Forelimb muscle (tissue), 1 donor: ENCODE measurements at places on chromosomes 5 and 9.

- no peak for DNase-seq
Observed at GRCh38 chr5:36371366-36371765, 69.7 kb upstream of the RANBP3L start.

DNA sequence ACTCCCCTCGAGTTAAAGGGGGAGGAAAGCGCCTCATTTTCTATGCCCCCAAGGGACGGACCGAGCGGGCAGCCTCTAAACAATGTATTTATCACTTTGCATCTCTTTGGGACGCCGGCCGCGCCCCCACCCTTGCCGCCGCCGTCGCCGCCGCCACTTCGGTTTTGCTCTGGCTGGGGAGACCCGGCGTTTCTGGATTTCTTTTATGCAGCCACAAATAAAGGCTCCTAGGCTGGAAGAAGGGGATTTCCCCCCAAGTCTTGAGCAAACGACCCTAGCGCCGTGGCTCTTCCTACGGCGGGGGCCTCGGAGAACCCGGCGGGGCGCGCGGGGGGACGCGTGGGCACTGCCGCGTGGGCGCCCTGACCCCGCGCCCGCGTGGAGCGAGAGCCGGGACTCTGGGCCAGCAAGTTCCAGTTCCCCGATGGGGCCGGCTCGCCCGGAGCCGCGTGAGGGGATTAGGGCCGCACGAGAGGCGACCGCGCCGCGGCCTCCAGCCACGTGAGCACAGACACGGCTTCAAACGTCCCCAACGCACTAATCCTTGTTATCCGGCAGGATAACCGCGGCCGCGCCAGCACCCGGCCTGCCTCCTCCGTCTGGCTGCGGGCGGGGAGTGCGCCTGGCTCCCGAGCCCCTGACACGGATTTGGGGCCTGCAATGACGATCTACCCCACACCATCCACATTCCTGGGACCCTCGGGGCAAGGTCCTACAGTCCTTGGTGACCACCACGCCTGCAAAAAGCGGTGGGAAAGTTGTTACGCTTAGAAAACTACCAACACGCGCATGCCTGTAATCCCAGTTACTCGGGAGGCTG is 7.9 kb upstream of the NEUROG1 start:
- DNase-seq, result no peak

DNA sequence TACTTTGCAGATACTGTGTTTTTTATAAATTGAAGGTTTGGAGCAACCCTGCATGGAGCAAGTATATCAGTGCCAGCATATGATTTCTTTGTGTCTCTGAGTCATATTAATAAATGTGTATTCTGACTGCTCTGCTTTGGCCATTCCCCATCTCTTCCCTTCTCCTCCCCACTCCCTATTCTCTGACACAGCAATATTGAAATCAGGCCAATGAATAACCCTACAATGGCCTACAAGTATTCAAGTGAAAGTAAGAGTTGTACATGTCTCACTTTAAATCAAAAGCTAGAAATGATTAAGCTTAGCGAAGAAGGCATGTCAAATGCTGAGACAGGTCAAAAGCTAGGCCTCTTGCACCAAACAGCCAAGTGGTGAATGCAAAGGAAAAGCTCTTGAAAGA is 82.2 kb upstream of the TLX3 start:
- no peak for DNase-seq

DNA sequence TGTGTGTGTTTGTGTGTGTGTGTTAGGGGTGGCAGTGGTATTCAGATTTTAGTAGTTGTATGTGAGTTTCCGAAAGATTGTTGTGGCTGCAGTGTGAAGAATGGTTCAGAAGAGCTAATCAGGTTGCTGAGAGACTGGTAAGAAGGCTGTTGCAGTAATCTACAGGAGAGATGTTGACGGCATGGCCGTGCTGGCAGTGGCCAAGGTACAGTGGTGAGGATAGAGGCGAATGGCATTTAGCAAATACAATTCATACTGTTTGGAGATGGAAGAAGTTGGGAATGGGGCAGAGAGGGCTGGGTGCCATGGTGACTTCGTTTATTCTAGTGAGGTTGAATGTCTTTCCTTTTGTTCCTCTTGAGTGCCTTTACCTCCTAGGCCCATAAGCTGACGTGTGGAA is 77.5 kb upstream of the SPATA31D4 start:
- DNase-seq, result no peak

GRCh38 chr5:112417931-112418658 is 982 bp downstream of the EPB41L4A start:
- no peak for DNase-seq

DNA sequence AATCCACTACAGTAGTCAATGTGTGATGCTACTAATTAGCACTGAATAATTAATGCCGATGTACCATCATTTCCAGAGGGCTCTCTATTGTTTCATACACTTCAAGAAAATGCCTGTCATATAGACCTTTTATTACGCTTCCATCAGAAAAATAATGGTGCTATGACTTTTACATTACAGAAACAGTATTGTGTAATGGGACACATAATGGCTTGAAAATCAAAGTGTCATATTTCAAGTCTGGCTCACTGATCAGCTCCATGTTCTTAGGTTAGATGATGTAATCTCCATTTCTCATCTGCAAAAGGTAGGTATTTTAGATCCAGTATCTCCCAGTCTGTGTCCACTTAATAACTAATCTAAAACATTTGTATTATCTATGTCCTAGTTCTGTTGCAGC is 990.6 kb upstream of the TYRP1 start:
- DNase-seq, result no peak

DNA sequence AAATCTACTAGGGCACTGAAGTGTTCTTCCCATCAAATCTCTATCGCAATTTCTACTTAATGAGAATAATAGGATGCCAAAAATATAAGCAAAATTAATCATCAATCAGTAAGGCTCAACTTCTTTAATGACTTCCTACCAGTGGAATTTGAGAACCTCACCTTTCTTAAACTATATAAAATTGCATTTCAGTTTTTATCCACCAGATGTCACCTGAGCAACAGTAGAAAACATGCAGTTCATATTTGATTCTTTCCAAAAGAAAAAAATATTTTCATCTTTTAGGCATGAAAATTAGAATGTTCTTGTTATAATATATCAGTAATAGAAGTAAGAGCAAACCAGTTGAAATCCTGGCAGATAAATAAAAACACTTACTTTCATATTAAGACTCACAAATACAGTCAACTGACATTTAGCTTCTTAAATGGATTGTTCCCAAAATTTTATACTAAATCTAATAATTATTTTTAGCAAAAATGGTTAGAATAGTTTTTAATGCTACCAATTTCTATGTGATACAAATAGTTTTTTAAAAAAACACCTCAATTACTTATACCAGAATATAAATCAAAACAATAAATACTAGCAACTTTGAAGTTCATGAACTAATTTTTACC is 13.4 kb upstream of the CCDC112 start:
- DNase-seq, result peak; percentile 31

GRCh38 chr5:75168026-75168735 is 68.5 kb downstream of the ANKRD31 start:
- DNase-seq, result no peak

GRCh38 chr5:134948911-134949310 is 18.8 kb upstream of the CATSPER3 start:
- no peak for DNase-seq

DNA sequence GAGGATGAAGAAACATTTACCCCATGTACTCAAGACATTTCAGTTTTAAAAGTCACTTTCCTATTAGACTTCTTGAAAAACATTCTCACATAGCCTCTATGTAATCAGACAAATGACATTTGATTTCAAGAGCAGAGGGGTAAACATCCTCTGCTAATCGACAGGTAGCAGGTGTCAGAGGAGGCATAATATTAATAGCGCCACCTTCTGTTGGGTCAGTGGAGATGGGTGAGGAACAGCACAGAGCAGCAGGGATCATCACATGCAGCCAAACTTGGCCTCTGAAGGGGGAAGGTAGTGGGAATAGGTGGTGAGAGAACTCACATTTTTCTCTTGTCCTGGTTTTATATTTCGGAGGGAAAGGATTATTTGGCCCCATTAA is 3.3 kb upstream of the LSM11 start:
- DNase-seq, result no peak

DNA sequence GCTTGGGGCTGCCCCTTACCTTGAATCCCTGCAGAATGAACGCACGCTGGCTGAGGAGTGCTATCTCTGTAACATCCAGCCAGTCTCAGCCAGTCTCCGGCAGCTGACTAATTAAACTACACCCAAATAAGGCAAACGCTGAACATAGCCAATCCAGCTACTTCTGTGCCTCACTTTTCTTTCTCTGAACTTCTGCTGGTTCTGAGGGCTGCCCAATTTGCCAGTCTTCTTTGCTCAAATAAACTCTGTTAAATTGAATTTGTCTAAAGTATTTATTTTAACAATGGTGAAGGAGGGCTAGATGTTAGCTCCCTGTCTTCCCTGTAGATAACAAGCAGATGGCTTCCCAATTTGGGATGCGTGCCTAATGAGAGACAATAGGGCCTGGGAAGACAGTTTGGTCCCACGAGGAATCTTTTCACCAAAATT is 154.0 kb upstream of the NFIL3 start:
- no peak for DNase-seq

DNA sequence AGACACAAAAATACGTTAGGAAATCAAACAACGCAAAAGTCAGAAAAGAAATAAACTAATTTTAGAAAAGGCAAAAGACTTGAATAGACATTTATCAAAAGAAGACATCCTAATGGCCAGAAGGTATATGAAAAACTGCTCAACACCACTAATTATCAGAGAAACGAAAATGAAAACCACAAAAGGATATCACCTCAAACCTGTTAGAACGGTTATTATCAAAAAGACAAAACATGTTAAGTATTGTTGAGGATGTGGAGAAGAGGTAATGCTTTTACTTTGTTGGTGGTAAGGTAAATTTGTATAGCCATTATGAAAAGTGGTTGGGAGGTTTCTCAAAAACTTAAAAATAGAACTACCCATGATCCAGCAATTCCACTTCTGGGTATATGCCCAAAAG is 230.0 kb upstream of the RGMB start:
- no peak for DNase-seq

DNA sequence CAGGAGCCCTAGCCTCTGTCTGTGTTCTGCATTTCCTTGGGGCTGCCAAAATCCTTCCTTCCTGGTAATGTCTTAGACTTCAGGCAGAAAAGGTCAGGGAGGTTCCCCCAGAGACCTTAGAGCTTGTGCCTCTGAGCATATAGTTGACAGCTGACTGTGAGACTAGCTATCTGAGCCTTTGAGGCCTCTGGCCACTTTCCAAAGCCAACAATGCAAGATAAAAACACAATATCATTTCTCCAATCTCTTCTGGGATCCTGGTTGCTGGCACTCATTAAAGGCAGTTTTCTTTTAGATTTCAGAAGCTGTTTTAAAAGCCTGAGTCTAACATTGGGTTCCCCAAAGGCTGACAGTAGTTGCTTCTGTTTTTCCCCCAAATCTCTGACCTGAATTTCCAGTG is 13.2 kb upstream of the GLRA1 start:
- DNase-seq, result no peak

DNA sequence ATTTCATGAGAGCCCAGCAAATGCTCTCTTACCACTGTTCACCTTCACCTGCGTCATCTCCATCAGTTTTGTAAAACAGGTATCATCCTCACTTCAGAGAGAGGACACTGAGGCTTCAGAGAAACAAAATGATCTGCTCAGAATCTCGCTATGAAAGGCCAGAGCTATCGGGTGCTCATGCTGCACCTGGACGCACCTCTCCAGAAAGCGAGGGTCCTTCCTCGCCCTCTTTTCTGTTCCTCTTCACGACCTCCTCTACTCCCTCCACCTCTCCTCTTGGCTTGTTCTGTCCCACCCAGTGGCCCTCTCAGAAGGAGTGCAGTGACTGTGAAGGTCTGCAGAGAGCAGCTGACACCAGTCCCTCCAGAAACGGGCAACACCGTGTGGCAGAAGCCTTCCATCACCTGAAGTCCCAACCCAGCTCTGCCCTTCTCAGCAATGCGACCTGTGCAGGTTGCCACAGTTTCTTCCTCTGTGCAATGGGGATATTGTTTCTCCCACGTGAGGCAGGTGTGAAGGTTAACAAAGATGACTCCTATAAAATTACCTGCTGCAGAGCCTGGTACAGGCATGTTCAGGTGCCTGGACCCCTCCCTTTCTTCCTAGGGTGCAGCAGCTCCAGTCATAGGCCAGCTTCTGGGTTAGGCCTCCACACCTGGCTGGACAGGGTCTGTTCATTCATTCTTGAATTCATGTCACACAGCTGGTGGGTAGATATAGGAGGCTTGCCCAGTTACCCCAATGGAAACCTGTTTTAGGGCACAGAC is 45.3 kb upstream of the ANGPTL2 start:
- no peak for DNase-seq

DNA sequence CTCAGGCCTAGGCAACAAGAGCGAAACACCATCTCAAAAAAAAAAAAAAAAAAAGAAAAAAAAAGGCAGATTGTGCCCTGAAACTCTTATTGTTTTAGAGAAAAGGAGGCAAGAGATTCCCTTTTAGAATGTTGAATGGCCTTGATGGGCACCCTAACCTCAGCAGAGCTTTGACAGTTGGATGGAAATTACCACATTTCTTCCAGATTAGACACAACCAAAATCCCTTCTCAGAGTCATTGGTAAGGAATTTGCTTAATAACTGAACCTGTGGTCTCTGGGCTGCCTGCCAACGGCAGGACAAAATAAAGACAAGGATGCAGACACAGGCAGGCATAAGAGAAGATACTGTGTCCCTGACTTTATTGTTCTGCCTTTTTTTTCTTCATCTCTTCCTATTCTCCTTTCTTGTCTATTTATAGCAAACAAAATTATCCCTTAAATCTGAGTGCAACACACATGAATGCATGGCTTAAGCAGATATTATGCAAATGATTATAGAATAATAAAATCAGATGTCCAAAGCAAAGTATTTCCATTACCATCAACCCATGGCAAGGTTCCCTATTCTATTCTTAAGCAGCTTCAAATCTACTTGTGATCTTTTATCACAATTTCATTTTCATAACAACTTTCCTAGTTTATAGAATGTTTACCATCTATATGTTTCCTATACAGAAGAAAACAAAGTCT is 37.3 kb upstream of the TRIO start:
- no peak for DNase-seq

DNA sequence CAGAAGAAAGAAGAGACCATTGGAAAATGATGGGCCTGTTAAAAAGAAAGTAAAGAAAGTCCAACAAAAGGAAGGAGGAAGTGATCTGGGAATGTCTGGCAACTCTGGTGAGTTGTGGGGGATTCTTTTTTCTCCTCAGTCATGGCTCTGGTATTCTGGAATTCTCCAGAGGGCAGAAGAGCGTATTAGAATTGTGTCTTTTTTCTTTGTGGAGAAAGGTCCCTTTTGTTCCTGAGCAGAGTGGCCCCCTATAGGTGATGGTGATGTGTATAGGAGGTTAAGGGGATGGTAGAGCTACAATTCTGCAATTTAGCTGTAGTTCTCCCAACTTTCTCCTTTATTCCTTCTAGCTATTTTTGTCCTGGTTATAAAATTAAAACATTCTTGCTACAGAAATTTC is 1.6 kb upstream of the DHFR start:
- DNase-seq, result no peak
